Cardiac muscle cell (in vitro differentiated cells and primary cell): ENCODE measurements at places on chromosomes 5 and 9. TPM values are rescaled to one million over a fixed set of nuclear protein-coding genes. Genes with fewer than 3 reads are reported as not detected.
A peak's percentile ranks its signal among the peaks of the same experiment; 100 is the strongest.

- no peak for DNase-seq
- peaks cover 25% of the 10 kb centered on the region for H3K27me3 ChIP-seq
- H3K4me1 ChIP-seq: no peaks in the 10 kb centered on the region
- no peaks in the 10 kb centered on the region for H3K36me3 ChIP-seq
- H3K4me3 ChIP-seq: no peak overlapping the region
Observed at GRCh38 chr5:122517091-122517490, 205.1 kb downstream of the SNCAIP start.

GRCh38 chr9:70883056-70883455 is 238.4 kb downstream of the TRPM3 start:
- H3K4me1 ChIP-seq: peaks cover 12% of the 10 kb centered on the region
- H3K36me3 ChIP-seq: no peaks in the 10 kb centered on the region
- peak; percentile 2 for DNase-seq

DNA sequence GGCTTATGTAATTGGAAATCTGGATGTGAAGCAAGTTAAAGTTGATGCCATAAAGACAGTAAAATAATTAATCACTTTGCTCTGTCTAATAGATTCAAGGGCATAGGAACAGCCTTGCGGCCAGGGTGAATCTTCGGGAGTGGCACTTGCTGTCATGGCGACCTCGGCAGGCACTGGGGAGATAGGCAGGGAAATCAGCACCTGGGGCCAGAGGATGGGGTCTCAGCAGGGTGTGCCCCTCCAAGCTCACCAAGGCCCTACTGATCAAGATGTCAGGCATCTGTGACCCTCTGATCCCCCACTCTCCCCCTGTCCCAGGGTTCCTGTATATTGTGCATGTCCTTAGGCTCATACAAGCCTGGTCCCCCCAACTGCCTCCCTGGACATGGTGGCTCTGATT is 187.3 kb downstream of the MELK start:
- DNase-seq: no peak
- no peak overlapping the region for H3K4me3 ChIP-seq
- H3K4me1 ChIP-seq: no peaks in the 10 kb centered on the region
- H3K27me3 ChIP-seq: peaks cover 34% of the 10 kb centered on the region

DNA sequence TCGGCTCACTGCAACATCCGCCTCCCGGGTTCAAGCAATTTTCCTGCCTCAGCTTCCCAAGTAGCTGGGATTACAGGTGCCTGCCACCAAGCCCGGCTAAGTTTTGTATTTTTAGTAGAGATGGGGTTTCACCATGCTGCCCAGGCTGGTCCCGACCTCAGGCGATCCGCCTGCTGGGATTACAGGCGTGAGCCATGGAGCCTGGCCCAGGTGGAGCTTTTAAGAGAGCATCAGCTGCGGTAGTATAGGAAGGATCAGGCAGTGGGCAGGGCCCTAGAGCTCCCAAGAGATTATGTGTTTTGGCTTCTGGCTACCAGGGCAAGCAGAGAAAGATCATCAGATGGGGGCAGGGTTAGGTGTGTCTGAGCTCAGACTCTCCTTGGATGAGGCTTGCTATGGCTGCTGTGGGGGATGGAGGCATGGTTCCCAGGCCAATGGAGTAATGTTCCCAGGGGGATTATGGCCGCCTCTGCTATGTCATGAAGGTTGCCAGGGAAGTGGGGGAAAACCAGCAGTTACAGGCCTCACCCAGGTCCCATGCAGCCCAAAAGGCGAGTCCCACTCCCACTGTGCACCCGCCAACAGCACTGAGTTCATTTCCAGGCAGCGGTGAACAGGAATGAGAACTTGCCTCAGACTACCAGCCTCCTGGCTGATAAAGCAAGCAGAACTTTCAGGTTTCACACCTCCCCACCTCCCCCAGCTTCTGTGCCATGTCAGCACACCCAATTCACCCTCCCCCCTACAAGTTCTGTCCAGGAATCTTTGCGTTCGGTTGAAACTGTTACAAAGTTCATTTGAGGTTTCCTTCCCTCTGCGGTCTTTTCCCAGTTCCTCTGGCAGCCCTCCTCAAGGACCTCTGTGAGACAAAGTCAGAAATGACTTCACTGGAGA is 507.6 kb downstream of the SPATA31D1 start:
- H3K4me1 ChIP-seq: no peaks in the 10 kb centered on the region
- peaks cover 9% of the 10 kb centered on the region for H3K27me3 ChIP-seq
- no peak overlapping the region for H3K27ac ChIP-seq
- peak; percentile 71 for DNase-seq
- H3K4me3 ChIP-seq: no peak overlapping the region

DNA sequence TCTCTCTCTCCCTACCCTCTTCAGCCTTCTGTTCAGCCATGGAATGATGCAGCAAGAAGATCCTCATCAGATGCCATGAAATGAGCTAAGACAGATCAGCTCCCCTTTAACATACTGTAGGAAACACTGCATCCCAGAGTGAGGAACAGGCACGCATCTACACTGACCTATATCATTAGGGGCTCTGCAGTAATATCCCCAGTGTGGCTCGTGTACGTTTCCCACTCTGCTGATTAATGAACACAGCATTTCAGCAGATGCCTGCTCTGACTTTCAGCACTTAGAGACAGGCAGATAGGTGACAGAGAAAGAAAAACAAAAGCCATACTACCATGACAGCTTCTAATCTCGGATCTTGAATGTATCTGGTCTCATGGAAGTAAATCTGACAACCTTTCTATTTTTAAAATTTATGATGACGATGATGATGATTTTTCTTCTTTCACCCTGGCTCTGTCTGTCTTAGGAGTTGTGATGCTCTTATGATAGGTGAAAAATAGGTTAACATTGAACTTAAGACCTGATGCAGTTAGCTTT is 750.3 kb downstream of the CDH12 start:
- no peaks in the 10 kb centered on the region for H3K36me3 ChIP-seq
- H3K27me3 ChIP-seq: no peaks in the 10 kb centered on the region
- no peak overlapping the region for H3K4me3 ChIP-seq
- H3K27ac ChIP-seq: no peak overlapping the region
- no peak for DNase-seq

DNA sequence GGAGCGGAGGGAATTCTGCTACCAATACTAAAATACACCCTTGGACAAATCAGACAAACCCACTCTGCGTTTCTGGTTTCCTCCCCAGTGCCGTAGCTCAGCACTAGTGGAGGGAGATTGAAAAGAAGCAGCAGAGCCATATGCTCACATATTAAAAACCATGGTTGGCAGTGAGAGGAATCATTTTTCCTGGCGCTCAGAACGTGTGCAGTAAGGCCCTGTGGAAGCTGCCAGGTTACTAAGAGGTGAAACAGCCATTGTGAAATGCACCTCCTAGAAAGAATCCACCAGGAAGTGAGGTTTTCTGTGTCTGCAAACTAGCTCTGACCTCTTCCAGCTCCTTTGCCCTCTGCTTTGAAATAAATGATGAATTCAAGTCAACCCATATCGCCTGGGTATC is 177.2 kb downstream of the ERCC6L2 start:
- peaks cover 13% of the 10 kb centered on the region for H3K4me1 ChIP-seq
- no peak overlapping the region for H3K27ac ChIP-seq
- DNase-seq: no peak
- H3K36me3 ChIP-seq: no peaks in the 10 kb centered on the region
- no peak overlapping the region for H3K4me3 ChIP-seq

GRCh38 chr5:81778642-81779041 is 27.7 kb upstream of the SSBP2 start:
- DNase-seq: peak; percentile 48
- H3K4me1 ChIP-seq: no peaks in the 10 kb centered on the region
- H3K27me3 ChIP-seq: no peaks in the 10 kb centered on the region
- no peak overlapping the region for H3K27ac ChIP-seq

DNA sequence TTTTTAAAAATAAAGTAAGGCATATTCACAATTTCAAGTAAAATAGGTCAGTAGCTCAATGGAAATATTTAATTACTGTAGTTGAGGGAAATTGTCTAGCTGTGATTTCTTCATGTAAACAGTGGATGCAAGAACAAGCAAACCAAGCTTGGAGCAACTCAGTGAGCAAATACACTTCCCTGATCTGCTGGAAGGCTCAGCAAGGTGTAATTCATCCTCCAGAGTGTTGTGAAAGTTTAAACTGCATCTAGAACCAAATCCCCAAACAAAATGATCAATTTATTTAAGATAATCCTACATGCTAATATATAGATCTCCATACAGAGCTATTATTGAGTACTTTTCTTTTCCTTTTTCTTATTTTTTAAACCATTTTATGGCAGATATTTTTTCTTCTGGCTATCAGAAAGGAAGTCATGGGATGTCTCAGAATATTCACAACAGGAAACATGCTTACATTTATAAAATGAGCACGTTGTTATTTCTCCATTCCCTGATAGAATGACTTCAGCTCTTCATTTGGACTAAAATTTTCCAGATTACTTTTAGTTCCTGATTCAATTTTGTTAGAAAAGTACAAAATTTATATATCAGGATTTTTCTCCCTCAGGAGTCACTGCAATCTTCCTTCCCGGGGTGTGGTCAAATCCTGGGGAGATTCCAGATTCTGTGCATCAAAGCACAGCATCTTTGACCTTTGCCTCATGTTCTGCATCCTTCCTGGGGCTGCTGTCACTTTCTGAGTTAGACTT is 219.2 kb upstream of the ELL2 start:
- H3K4me1 ChIP-seq: no peaks in the 10 kb centered on the region
- H3K4me3 ChIP-seq: no peak overlapping the region
- no peak for DNase-seq
- H3K27me3 ChIP-seq: no peaks in the 10 kb centered on the region

GRCh38 chr5:1190837-1191239 is 10.6 kb upstream of the SLC6A19 start:
- H3K4me3 ChIP-seq: no peak overlapping the region
- no peak for DNase-seq
- H3K27ac ChIP-seq: peak overlapping the region; percentile 53

DNA sequence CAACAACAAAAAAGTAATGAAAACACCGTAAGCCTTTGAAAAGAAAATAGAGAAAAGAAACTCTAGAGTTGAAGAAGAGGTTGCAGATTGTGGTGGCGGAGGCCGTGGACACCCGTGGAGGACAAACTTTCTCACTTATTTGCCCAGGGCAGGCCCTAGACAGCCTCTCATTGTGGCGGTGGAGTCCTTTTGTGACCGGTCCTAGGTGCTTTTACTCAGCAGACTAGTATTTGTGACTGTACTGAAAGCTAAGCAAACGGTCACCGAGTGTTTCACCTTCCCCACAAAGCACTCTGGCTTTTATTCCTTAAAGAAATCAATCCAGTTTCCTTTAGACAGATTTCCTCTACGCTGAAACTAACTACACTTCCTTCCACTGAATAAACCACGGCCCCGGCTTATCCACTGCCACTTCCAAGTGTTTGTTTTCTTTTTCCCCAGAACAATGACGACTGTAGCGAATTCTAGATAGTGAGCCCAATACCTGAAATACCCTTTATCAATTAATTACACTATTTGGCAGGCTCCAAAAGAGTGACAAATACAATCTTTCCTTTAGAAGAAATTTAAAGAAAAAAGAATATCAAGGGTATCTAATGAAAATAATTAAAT is 210.2 kb upstream of the TARS1 start:
- H3K4me3 ChIP-seq: no peak overlapping the region
- no peak for DNase-seq
- no peaks in the 10 kb centered on the region for H3K27me3 ChIP-seq
- H3K4me1 ChIP-seq: peaks cover 9% of the 10 kb centered on the region
- no peak overlapping the region for H3K27ac ChIP-seq

DNA sequence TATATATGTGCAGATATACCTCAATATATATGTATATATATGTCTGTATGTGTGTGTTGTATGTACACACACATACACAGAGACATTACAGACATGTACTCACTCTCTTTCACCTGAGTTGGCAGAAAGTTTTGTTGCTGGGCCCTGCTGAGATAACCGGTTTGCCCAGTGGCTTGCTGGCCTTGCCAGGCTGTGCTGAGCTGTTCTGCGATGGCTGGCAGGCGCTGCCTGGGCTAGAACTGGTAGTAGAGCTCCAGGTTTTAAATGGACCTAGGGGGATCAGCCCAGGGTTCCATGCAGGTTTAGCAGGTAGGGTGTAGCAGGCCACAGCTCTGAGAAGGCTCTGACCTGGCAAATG is 394.3 kb downstream of the GADD45G start:
- H3K27ac ChIP-seq: peak overlapping the region; percentile 96
- no peaks in the 10 kb centered on the region for H3K27me3 ChIP-seq
- peaks cover 51% of the 10 kb centered on the region for H3K4me1 ChIP-seq
- H3K36me3 ChIP-seq: no peaks in the 10 kb centered on the region
- H3K4me3 ChIP-seq: no peak overlapping the region
- no peak for DNase-seq

- no peak for DNase-seq
- no peaks in the 10 kb centered on the region for H3K4me1 ChIP-seq
- H3K27ac ChIP-seq: no peak overlapping the region
- H3K27me3 ChIP-seq: no peaks in the 10 kb centered on the region
- H3K4me3 ChIP-seq: no peak overlapping the region
Observed at GRCh38 chr9:114014044-114014443, 64.1 kb downstream of the AMBP start.

GRCh38 chr5:173671121-173671949 is 54.9 kb upstream of the BOD1 start:
- H3K4me3 ChIP-seq: no peak overlapping the region
- no peaks in the 10 kb centered on the region for H3K27me3 ChIP-seq
- DNase-seq: no peak
- H3K4me1 ChIP-seq: peaks cover 16% of the 10 kb centered on the region
- no peaks in the 10 kb centered on the region for H3K36me3 ChIP-seq
- no peak overlapping the region for H3K27ac ChIP-seq

DNA sequence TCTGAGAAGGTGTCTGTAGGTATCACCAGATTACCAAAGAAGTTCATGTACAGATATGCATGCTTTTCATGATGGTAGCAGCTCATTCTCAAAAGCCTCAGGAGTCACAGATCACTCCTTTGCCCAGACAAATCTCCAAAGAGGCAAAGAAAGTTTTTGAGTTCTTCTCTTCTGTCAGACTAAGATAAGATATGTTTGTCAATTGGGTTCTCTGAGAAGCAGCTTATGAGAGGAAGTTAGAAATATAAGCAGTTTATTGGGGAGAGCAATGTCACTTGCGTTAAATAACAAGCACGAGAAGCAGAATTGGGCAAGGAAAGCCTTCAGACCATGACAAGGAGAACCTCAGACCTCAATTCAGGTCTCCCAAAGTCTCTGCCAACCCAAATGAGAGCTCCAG is 219.2 kb upstream of the KLF4 start:
- H3K36me3 ChIP-seq: no peaks in the 10 kb centered on the region
- no peaks in the 10 kb centered on the region for H3K4me1 ChIP-seq
- H3K27ac ChIP-seq: no peak overlapping the region
- no peak for DNase-seq
- peaks cover 27% of the 10 kb centered on the region for H3K27me3 ChIP-seq
- H3K4me3 ChIP-seq: no peak overlapping the region

GRCh38 chr9:92176800-92177185 is 61.6 kb upstream of the SPTLC1 start:
- H3K27me3 ChIP-seq: no peaks in the 10 kb centered on the region
- no peak overlapping the region for H3K4me3 ChIP-seq
- DNase-seq: no peak
- no peak overlapping the region for H3K27ac ChIP-seq
- H3K4me1 ChIP-seq: no peaks in the 10 kb centered on the region

The SERF1B gene
- total RNA-seq: 45.1 and 83.4 TPM in 2 replicates

The CDKN2B gene
- total RNA-seq: 1.8 and 2.5 TPM in 2 replicates

The LHX2 gene
- total RNA-seq: 0.53 and 1.3 TPM in 2 replicates

The STKLD1 gene
- total RNA-seq: 2.0 and 2.2 TPM in 2 replicates

The PCDHGA2 gene
- 0.95 and 1.8 TPM in 2 replicates for total RNA-seq

The SH3RF2 gene
- 27.9 and 43.1 TPM in 2 replicates for total RNA-seq

The BRD8 gene
- total RNA-seq: 49.6 and 93.5 TPM in 2 replicates

The C5orf24 gene
- 57.4 and 57.9 TPM in 2 replicates for total RNA-seq

The CAVIN4 gene
- 2.3 and 2.4 TPM in 2 replicates for total RNA-seq

The CARTPT gene
- not detected in 2 replicates for total RNA-seq

The TAF11L10 gene
- total RNA-seq: not detected in 2 replicates
